H1 (cell line): ENCODE measurements at places on chromosomes 5 and 9.
A peak's percentile ranks its signal among the peaks of the same experiment; 100 is the strongest.

GRCh38 chr9:128715436-128715750, 8.5 kb downstream of the ZDHHC12 start:
- DNase-seq = no peak

- DNase-seq = no peak
Observed at GRCh38 chr9:118644066-118644465, 725.2 kb downstream of the BRINP1 start.

DNA sequence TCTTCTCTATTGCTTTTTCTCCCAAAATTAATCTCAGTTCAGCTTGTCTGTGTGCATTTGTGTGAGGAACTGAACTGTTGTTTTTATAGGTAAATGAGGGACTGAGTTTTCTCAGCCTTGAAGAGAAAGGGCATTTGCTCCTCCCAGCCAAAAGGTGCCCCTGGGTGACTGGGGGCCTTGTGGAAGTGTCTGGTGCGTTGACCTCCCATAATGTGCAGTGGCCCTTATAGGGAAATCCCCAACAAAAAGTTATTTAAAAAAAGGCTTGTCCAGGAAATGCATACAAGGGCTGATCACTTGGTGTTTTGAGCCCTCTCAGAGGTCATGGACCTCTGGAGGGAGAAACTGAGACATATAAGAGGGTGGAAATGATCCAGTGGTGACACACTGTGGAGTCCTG, 239.7 kb upstream of the KLF9 start:
- no peak for DNase-seq

- peak; percentile 64 for DNase-seq
Observed at GRCh38 chr9:133148199-133149129, 15.2 kb downstream of the GBGT1 start.

GRCh38 chr5:3027185-3027865, 275.8 kb upstream of the IRX2 start:
- no peak for DNase-seq

GRCh38 chr9:94922098-94922607, 195.7 kb downstream of the AOPEP start:
- no peak for DNase-seq

DNA sequence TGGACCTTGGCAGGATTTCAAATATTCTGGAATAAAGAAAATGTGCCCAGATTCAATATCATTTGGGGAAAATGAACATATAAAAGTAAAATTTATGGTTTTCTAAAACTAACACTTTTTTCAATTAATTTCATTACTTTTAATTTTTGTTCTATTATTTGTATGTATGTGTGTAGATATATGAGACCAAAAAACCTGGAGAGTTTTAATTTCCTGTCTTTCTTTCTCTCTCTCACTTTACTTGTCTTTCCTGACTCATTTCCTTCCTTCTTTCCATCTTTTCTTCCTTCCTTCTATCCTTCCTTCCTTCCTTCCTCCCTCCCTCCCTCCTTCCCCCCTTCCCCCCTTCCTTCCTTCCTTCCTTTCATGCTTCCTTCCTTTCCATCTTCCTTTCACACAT, 137.0 kb downstream of the NPR3 start:
- DNase-seq = no peak

GRCh38 chr5:157366741-157367674, 93.0 kb upstream of the NIPAL4 start:
- DNase-seq = no peak

GRCh38 chr9:20426019-20426418, 196.3 kb downstream of the MLLT3 start:
- DNase-seq = no peak

GRCh38 chr9:123149067-123149466, 115.6 kb downstream of the GPR21 start:
- no peak for DNase-seq

GRCh38 chr9:132486706-132487350, 76.8 kb downstream of the CFAP77 start:
- no peak for DNase-seq

GRCh38 chr5:83353231-83353630, 118.3 kb upstream of the VCAN start:
- DNase-seq = no peak

DNA sequence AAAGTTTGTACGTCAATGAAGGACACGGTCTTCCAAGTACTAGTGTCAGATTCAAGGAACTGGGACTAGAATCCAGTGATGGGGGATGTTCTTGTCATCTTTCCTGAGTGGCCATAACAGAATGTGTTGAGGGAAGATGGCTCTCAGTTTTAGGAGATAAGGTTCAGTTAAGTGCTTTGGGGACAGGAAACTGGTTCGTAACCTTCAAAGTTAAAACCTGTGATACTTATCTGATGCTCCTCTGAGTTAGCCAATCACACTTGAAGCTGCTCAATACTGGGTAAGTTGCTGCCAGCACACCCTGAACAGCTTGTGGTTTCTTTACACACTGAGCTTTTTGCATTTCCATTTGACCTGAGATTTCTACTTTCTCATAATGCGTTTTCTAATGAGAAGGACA, 64.4 kb downstream of the PIK3R1 start:
- no peak for DNase-seq

DNA sequence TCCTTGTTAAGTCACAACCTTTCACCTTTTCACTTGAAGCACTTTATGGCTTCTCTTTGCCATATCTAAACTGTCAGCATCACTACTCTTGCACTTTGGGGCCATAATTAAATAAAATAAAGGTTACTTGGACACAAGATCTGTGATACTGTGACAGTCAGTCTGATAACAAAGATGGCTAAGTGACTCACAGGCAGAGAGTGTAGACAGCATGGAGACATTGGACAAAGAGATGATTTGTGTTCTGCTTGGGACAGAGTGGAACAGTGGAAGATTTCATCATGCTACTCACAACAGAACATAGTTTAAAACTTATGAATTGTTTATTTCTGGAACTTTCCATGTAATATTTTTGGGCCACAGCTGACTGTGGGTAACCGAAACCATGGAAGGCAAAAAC, 81.7 kb upstream of the SMC5 start:
- DNase-seq = no peak

DNA sequence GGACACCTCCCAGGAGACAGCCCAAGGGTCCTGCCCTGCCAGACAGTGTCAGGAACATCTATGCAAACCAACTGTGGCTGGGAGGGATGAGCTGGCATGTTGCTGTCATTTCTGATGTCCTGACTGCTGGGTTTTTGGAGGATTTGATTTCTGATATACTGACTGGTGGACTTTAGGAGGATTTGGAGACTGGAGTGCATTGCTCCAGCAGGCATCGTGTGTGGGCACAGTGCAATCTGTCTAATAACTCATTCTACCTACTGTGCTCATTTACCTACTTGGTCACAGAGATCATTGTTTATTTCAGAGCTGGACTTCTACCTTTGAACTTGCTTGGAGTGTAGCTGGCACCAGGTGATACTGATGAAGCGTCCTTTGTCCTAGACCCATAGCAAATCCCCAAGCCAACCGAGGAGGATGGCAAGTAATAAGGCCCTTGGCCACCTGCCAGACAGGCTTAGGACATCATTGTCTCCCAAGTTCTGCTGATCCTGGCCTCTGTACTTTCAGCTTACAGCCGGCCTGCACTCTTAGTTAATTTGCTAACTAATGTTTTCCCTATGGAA, 124.3 kb upstream of the ICE1 start:
- DNase-seq = no peak

GRCh38 chr5:65332591-65332990, 149.1 kb downstream of the ADAMTS6 start:
- no peak for DNase-seq

GRCh38 chr5:1089621-1090040, 22.2 kb downstream of the SLC12A7 start:
- DNase-seq = no peak

- DNase-seq = no peak
Observed at GRCh38 chr5:57199866-57200265, 26.0 kb downstream of the GPBP1 start.

- DNase-seq = no peak
Observed at GRCh38 chr5:144691936-144692335, 521.3 kb downstream of the KCTD16 start.

- no peak for DNase-seq
Observed at GRCh38 chr5:142821733-142822487, 51.7 kb downstream of the ARHGAP26 start.

DNA sequence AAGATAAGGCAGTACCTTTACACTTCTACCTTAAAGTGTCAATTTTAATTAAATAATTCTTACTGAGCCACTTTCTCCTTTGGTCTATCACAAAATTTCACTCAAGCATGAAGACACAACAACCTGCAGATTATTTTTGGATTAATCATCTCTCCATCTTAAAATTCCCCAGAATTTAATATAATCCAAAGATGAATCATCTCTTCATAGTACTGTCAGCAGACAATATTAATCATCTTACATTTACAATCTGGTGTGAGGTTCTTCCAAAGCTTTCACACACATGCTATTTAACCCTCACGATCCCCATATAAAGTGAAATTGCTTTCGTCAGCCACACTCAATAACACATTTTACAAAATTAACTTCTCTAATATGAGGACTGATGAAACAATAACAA, 43.0 kb downstream of the LHFPL2 start:
- DNase-seq = no peak

GRCh38 chr5:11429254-11429653, 475.0 kb downstream of the CTNND2 start:
- DNase-seq = no peak

- no peak for DNase-seq
Observed at GRCh38 chr5:206406-206805, 11.5 kb downstream of the CCDC127 start.

DNA sequence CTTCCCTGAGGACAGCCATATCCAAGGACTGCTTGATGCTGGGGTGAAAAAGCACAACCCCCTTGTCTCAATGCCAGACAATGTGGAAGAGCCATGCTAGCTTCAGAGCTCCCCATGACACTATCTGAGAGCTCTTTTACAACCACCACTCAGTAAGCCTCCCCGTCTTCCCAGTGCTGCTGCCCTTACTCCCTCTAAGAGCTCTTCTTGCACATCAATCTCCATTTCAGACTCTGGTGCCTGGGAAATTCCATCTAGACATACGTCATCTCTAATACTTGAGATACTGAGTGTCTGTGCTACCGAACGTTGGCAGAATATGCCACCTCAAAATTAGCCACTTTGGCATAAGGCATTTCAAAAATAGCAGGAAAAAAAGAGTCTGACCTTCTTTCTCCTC, 94.5 kb downstream of the EDIL3 start:
- DNase-seq = no peak

GRCh38 chr5:132526290-132526973, 16.9 kb downstream of the IL5 start:
- peak; percentile 21 for DNase-seq

GRCh38 chr5:40027400-40027799, 602.6 kb upstream of the DAB2 start:
- no peak for DNase-seq

DNA sequence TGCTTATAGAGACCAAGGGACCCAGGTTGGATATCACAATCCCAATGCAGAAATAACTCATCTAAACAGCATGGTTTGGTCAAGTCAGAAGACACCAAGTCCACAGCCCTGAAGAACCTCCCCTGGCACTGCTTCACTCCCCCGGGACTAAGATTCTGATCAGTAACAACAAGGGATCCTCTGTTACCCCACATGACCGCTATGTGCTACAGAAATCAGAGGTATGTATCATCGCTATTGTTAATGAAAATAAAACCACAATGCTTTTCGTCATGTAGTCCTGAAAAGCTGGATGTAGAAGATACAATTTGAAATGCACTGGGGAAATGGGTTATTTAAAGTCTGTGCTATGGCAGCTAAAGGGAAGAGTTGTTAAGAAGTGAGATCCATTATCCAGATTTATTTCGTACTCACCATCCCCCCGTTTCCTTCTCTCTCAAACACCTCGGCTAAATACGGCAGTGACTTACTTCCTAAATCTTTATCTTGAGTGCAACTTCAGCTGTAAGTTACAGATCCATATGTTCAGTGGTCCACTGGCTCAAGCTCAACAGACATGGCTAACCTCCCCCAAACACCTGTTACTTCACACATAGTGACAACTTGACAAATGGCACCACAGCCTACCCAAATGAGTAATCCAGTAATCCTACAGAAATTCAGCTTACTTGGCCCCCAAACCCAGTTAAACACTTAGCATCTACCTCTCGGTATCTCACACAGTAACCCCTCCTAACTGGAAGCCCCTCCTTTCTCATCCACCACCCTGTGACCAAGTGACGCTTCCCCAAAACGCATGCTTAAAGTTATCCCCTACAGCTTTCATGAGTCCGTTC, 129.2 kb downstream of the MYO10 start:
- no peak for DNase-seq

GRCh38 chr5:24646915-24647314, 2.1 kb upstream of the CDH10 start:
- DNase-seq = no peak

GRCh38 chr9:130905125-130905901, 8.7 kb upstream of the QRFP start:
- DNase-seq = no peak

GRCh38 chr9:892123-892522, 50.6 kb downstream of the DMRT1 start:
- DNase-seq = no peak

- no peak for DNase-seq
Observed at GRCh38 chr9:125413579-125413978, 152.0 kb downstream of the GAPVD1 start.

DNA sequence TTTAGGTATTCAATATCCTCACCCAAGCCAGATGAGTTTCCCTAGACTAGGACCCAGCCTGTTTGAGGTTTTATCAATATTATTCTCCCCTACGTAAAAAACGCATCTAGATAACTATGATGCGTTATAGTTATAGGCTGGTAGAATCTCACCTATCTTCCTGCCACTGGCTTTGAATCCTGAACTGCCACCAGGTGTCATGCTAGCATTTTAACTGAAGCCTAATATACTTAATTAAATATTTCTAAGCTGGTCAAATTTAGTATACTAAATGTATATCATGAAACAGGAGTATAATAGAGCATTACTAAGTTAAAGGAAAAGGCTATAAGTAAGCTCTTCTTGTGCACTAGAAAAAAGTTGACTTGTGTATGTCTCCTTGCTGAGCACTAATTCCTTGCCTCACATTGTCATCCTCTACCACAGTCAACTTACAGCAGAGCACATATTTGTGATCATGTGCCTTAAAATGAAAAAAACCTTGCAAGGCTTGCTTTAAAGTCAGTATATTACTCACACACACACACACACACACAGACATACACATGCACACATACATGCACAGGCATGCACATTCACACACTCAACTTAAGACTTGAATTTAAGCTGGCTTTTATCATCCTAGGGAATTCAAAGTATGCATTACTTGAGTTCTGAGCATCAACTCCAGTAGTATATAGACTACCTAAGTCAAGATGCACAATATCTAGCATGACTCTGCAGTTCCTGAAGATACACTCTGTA, 303.4 kb downstream of the ADGRV1 start:
- no peak for DNase-seq

GRCh38 chr5:17912794-17913193, 278.5 kb downstream of the TAF11L14 start:
- DNase-seq = no peak
